ENCODE measurements at places on chromosomes 11 and 22.
A peak's percentile ranks its signal among the peaks of the same experiment; 100 is the strongest.

GRCh38 chr11:3120071-3120792, 44.9 kb downstream of the OSBPL5 start:
- peaks cover 15% of the 10 kb centered on the region for H3K4me1 ChIP-seq
- H3K4me3 ChIP-seq = no peak overlapping the region
- peaks cover 45% of the 10 kb centered on the region for H3K36me3 ChIP-seq
- H3K27me3 ChIP-seq = no peaks in the 10 kb centered on the region
- H3K27ac ChIP-seq = no peak overlapping the region
- no peak for DNase-seq

DNA sequence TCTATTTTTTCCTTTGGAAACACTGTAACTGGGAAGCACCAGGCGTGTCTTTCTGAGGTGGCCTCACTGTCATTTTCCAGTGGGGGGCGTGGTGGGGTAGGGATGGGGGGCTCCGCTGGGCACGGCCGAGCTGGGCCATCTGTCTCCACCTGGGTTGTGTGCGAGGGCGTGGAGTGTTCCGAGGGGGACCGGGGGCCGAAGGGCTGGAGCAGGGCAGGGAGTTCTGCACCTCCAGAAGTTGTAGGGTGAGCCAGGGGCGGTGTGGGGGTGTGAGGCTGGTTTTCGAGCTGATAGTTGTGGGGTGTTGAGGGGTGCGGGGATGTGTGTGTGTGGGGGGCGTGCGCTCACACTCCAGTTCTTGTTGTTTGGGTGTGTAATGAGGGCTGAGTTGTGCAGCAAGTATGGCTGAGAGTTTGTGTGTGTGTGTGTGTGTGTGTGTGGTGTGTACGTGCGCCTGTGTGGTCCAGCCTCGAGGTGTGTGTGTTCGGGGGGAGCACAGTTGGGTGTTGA, 10.8 kb downstream of the YPEL4 start:
- H3K4me3 ChIP-seq = peak overlapping the region; percentile 72

DNA sequence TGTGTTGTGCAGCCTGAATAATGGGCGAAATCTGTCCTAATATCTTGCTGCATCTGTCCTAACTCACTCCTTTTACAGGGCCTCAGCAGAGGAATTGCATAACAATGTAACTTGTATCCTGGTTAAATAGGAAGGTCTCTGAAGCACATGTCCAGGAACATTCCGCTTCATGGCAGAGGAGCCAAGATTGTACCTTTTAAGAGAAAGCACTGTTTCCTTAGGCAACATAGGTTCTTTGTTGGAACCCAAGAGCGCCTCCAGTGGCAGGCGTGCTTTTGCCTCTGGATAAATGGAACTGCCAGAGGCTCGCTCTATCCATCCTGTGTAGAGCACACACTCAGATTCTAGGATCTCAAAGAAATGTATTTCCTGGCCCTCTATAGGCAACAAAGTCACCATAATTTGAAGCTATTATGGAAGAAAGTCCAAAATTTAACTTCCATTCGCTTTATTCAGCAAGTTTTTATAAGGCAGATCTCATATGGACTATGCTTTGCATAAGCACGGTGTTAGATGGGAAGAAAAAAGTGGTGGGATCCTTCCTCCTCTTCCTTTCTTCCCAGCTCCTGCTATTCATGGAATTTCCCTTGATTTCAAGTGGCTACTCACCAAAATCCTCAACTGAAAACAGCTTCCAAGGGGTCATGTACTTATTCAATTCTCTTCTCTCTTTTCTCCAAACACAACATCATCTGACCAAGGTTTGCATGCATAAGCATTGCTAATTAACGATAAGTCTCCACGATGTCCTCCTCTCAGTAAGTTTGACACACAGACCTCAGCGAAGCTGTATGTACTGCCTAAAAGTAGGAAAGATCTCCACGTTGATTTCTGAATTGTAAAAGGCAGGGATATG, at the start of gene BLID:
Gene BLID, minus strand, starts transcription at position 692 of the 856 bp plus-strand sequence. Its CDS starts 293 bp downstream, at position 399.
- no peak within 1 kb of the TSS for H3K27ac ChIP-seq
- H3K4me1 ChIP-seq = no peaks in the 10 kb centered on the region
- no peaks in the 10 kb centered on the region for H3K36me3 ChIP-seq
- DNase-seq = no peak
- no peaks in the 10 kb centered on the region for H3K27me3 ChIP-seq

GRCh38 chr11:7587712-7588111, 73.9 kb downstream of the PPFIBP2 start:
- peaks cover 15% of the 10 kb centered on the region for H3K36me3 ChIP-seq
- no peak overlapping the region for H3K27ac ChIP-seq
- no peak overlapping the region for H3K4me3 ChIP-seq
- peaks cover 31% of the 10 kb centered on the region for H3K4me1 ChIP-seq
- no peaks in the 10 kb centered on the region for H3K27me3 ChIP-seq

GRCh38 chr11:1975185-1975584, 22.5 kb downstream of the H19 start:
- DNase-seq = no peak
- H3K4me1 ChIP-seq = no peaks in the 10 kb centered on the region
- H3K27ac ChIP-seq = no peak overlapping the region

GRCh38 chr11:99432677-99433076, 411.9 kb downstream of the CNTN5 start:
- no peaks in the 10 kb centered on the region for H3K27me3 ChIP-seq

GRCh38 chr22:44764974-44765373, 12.6 kb downstream of the ARHGAP8 start:
- H3K4me1 ChIP-seq = no peaks in the 10 kb centered on the region
- no peak overlapping the region for H3K27ac ChIP-seq
- no peak overlapping the region for H3K4me3 ChIP-seq
- no peaks in the 10 kb centered on the region for H3K36me3 ChIP-seq
- no peaks in the 10 kb centered on the region for H3K27me3 ChIP-seq

DNA sequence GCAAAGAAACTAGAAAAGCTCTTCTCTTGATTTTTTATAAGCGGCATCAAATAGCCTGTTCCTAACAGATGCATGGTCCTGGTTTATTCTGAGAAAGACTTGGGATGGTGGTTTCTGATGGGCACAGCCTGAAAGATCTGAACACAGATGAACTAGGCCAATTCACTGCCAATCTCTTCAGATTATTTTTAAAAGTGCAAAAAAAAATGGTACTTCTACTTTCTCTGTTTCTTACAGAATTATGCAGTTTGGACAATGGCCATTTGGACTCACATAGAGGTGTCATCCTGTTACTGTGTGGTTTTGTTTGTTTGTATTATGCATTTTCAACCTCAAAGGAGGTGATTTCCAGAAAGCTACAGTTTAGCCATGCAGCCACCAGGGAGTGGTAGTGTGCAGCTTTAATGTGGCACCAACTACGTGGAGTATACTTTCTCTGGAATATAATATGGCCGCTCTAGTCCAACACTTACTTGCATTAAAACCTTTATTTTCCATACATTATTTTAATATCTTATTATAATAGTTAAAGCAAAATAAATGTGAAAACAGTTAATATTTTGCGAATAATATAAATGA, 469.8 kb upstream of the KIRREL3 start:
- H3K36me3 ChIP-seq = no peaks in the 10 kb centered on the region
- H3K27me3 ChIP-seq = no peaks in the 10 kb centered on the region
- DNase-seq = no peak
- H3K4me3 ChIP-seq = no peak overlapping the region

- no peaks in the 10 kb centered on the region for H3K27me3 ChIP-seq
- H3K4me3 ChIP-seq = no peak overlapping the region
- peaks cover 20% of the 10 kb centered on the region for H3K4me1 ChIP-seq
- peak; percentile 17 for DNase-seq
- H3K27ac ChIP-seq = no peak overlapping the region
- no peaks in the 10 kb centered on the region for H3K36me3 ChIP-seq
These were observed 104.2 kb downstream of the SCN3B start for GRCh38 chr11:123549926-123550917.

DNA sequence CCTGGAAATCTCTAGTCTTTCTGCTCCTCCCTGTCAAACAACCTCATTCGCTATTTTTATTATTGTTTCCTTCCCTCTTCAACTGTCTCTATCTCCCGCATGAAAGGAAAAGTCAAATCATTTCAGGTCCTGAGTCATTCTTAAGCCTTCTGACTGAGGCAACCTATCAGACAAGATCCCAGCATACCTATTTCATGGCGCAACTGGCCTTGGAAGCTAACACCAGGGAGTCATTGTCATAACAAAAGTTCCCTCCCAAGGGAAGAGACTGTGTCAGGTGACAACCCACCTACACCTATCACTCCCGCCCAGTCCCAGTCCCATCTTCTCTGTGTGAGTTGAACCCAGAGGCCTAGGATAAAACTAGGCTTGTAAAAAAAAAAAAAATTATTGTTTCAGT, 10.2 kb upstream of the ARHGAP42 start:
- peaks cover 8% of the 10 kb centered on the region for H3K4me1 ChIP-seq
- H3K27me3 ChIP-seq = no peaks in the 10 kb centered on the region
- no peaks in the 10 kb centered on the region for H3K36me3 ChIP-seq
- no peak overlapping the region for H3K27ac ChIP-seq
- no peak for DNase-seq

DNA sequence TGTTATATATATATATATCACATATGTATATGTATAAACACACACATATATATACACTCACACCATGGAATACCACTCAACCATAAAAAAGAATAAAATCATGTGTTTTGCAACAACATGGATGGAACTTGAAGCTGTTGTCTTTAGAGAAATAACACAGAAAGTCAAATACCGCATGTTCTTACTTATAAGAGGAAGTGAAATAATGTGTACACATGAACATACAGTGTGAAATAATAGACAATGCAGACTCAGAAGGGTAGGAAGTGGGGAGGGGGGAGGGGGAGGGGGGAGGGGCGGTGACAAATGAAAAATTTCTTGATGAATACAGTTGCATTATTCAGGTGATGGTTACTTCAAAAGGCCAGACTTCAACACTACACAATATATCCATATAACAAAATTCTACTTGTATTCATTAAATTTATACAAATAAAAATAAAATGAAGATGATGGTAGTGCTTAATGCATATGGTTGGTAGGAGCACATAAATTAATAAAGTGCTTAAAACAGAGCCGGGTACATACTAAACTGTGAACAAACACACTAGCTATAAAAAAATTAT, 5.8 kb upstream of the OR5B2 start:
- H3K4me1 ChIP-seq = no peaks in the 10 kb centered on the region
- DNase-seq = no peak
- H3K4me3 ChIP-seq = no peak overlapping the region
- no peak overlapping the region for H3K27ac ChIP-seq
- no peaks in the 10 kb centered on the region for H3K27me3 ChIP-seq

GRCh38 chr11:66637557-66638176, 836 bp upstream of the RBM4 start:
- no peaks in the 10 kb centered on the region for H3K27me3 ChIP-seq
- peaks cover 37% of the 10 kb centered on the region for H3K36me3 ChIP-seq
- H3K4me1 ChIP-seq = peaks cover 45% of the 10 kb centered on the region
- peak overlapping the region; percentile 92 for H3K27ac ChIP-seq

GRCh38 chr11:32116668-32117067, 25.8 kb downstream of the RCN1 start:
- H3K4me3 ChIP-seq = no peak overlapping the region

DNA sequence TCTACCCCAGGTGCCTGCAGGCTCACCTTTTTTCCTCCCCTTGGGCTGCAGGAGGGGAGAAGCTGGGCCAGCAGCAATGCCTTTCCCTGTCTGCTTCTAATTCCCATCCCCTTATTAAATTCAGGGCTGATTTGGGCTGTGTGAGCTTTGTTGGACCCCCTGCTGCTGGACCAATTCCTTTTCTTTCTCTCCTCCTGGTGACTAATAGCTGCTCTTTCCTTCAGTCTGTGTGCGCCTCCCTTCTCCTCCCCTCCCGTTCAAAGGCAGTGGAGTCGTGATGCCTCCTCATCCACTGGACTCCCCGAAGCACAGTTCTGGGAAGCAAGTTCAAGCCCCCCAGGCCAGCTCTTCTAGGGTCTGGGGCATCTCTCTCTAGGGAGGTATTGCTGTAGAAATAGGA, 567.9 kb upstream of the CADM1 start:
- H3K27ac ChIP-seq = no peak overlapping the region
- no peak overlapping the region for H3K4me3 ChIP-seq
- H3K4me1 ChIP-seq = no peaks in the 10 kb centered on the region

Data from CD14-positive monocyte (primary cell).